Kidney epithelial cell (primary cell): ENCODE measurements at places on chromosomes 3 and 15. TPM values are rescaled to one million over a fixed set of nuclear protein-coding genes. Genes with fewer than 3 reads are reported as not detected.

GRCh38 chr3:182508919-182509711 lies 284.2 kb upstream of the ATP11B start:
- no peak for DNase-seq

DNA sequence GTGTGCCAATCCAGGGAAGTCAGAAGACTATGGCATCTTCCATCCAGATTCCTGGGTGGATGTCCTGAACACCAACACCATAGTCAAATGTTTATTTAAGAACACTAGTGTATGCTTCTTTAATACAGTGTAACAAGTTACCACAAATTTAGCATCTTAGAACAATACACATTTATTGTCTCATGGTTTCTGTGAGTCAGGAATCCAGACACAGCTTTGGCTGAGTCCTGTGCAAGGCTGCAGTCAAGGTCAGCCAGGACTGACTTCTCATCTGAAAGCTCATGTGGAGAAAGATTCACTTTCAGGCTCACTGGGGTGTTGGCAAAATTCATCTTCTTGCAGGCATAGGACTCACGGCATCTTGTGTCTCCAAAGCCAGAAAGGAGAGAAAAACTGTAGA lies 143.4 kb downstream of the ANXA2 start:
- DNase-seq: no peak

DNA sequence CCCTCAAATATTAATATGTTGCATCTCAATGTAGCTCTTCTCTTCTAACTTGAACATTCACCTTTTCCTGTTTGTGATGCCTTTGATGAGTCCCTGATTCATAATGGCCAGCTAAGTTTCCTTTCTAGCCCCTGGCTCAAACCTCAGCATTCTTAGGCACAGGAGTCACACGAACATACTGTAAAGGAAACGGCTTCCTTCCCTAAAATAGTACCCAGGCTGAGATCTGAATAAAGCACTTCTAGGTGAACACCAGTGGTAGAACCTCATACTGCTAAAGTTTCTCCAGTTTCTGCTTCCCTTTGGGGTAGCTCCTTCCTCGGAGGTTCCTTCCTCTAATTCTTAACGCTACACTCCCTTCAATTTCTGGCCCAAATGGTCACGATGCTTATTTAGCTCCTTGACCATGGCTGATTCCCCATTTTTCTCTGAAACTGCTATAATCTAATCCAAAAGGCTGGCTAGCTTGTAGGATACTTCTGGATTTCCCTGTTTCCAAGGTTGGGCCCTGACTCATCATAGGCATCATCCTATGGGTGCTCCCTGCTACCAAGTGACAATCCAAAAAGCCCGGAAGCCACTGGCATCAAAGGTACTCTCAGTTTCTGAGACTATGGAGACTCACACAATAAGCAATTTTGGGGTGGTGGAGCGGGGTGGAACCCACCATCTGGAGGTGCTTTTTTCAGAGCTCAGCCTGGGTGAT lies 2.4 kb downstream of the ANAPC13 start:
- DNase-seq: no peak

DNA sequence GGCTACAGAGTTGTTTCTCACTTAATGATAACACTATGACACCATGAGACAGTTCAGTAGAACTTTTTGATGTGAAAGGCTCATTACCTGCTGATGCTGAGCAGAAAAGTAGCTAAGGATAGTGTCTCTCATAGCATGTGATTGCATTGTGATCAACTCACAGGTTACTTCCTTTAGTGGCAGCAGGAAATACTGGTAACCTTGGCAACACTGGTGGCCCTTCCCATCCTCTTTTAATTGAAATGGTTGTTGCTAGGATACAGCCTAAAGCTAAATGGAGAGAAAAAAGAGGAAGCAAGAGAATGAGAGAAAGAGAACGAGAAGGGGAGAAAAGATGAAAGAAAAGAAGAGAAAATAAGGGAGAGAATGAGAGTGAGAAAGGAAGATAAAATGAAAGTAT lies 204.7 kb upstream of the GAP43 start:
- DNase-seq: no peak

Gene P2RY1
- 0.41 and 0.58 TPM in 2 replicates for total RNA-seq

Gene TRH
- total RNA-seq: not detected in 2 replicates
